ENCODE measurements at places on chromosomes 6 and 20.

GRCh38 chr6:170429450-170429849, 122.9 kb downstream of the FAM120B start:
- no peaks in the 10 kb centered on the region for H3K36me3 ChIP-seq
- peaks cover 7% of the 10 kb centered on the region for H3K27me3 ChIP-seq
- H3K27ac ChIP-seq: no peak overlapping the region
- DNase-seq: peak; percentile 61
- H3K4me3 ChIP-seq: no peak overlapping the region

GRCh38 chr6:76166874-76167273, 94.4 kb upstream of the IMPG1 start:
- H3K4me1 ChIP-seq: no peaks in the 10 kb centered on the region
- no peaks in the 10 kb centered on the region for H3K36me3 ChIP-seq
- no peaks in the 10 kb centered on the region for H3K27me3 ChIP-seq
- no peak overlapping the region for H3K27ac ChIP-seq

GRCh38 chr6:53461696-53462095, 83.2 kb downstream of the GCLC start:
- no peak for DNase-seq
- no peaks in the 10 kb centered on the region for H3K4me1 ChIP-seq
- no peaks in the 10 kb centered on the region for H3K36me3 ChIP-seq
- H3K4me3 ChIP-seq: no peak overlapping the region
- no peak overlapping the region for H3K27ac ChIP-seq

- H3K4me1 ChIP-seq: no peaks in the 10 kb centered on the region
- no peak overlapping the region for H3K27ac ChIP-seq
- no peaks in the 10 kb centered on the region for H3K36me3 ChIP-seq
- H3K27me3 ChIP-seq: no peaks in the 10 kb centered on the region
Measured at GRCh38 chr6:119270545-119270944, 79.0 kb downstream of the MAN1A1 start.

DNA sequence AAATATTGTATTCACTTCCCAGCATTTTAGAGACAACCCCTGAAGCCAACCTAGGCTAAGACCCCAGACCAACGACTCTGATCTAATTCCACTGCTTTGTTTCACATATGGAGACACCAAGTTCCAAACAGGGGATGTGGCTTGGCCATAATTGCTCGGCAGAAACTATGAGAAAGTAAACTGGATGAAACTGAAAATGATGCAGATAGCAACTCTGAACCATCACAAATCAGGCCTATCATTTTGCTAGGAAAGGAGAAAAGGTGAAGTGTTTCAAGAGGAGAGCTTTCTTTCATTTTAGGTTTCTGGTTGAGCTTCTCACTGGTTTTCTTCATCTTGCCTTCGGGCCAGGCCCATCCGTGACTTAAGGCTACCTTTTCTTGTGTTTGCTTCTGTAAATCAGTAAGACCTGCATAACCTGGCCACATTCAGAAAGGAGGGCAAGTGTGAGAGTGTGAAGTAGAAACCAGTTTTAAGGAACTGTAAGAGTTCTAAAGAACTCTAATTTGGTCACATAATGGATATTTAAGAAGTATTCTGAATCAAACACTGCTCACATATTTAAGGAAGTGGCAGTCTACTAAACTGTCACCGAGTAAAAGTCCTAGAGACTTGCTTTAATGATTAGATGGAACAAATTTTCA, 105.8 kb downstream of the BACH2 start:
- H3K27me3 ChIP-seq: no peaks in the 10 kb centered on the region
- no peak for DNase-seq
- no peaks in the 10 kb centered on the region for H3K36me3 ChIP-seq
- no peak overlapping the region for H3K27ac ChIP-seq
- H3K4me3 ChIP-seq: no peak overlapping the region

DNA sequence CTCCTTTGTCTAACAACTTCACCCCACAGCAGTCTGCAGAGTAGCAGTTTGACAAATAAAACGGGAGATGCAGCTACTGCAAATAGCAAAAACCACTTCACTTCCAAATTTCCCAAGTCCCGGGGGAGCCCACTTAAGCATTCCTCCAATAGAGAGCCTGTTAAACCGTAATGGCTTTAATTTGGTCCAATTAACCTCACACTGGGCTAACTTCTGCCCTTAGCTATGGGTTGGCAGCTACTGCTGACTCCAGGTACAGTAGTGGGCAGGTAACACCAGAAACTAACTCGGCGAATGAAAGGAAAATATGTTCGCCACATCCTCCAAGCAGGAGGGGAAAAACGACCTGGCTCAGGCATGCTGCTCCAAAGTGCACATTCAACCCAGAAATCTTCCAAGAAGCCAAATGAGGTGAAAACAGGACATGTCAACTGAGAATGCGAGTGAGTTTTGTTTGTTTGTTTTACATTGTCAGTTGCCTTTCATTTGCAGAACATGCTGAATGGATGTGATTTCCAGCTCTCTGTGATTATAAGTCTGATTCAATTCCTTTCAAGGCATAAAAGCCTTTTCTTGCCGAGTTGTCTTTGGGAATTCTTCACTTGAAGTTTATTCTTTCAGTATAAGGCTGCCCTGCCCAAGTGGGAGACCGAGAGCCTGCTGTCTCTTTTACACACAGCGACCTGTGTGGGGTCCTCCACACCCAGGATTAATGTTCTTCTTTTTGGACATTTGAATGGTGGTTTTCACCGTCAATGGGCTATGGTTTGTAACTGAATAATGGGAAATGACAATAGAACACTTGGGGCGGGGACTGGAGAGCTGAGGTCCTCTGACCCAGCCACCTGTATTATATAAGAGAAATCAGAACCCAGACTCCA, 117.3 kb upstream of the ARMC2 start:
- no peaks in the 10 kb centered on the region for H3K36me3 ChIP-seq
- peak; percentile 43 for DNase-seq
- no peak overlapping the region for H3K4me3 ChIP-seq
- peaks cover 4% of the 10 kb centered on the region for H3K4me1 ChIP-seq

DNA sequence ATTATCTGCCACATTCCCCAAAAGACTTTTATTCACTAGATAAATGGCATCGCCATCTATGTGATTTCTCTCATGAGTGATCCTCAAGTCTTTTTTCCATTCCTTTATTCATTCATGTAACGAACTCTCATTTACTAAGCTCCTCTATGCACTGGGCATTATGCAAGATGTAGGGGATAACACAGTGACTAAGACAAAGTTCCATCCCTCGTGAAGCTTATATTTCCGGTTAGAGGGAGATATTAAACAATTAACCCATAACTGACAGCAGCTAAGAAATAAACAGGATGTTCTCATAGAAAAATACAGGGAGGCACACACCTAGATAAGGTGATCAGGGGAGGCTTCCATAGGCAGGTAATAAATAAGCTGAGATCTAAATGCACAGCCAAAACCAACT, 17.2 kb upstream of the PREX1 start:
- no peak for DNase-seq
- H3K27me3 ChIP-seq: no peaks in the 10 kb centered on the region
- H3K4me3 ChIP-seq: no peak overlapping the region
- H3K4me1 ChIP-seq: peaks cover 10% of the 10 kb centered on the region
- no peaks in the 10 kb centered on the region for H3K36me3 ChIP-seq
- H3K27ac ChIP-seq: no peak overlapping the region

DNA sequence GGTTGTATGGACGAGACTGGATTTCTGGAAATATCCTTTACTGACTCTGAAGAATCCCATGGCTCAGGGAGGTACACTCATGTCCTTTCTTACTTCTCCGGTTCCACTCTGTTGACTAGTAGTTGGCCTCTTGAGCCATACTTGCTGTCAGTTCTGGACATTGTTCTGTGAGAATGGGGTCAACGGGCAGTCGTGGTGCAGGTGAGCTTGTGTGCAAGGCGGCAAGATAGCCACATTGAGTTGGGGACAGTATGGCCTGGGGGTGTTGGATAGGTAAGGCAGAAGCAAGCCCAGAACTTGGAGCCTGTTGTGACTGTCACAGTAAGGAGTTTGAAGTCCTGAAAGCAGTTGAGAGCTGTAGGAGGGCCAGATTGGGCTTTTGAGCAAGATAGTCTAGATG, 13.5 kb upstream of the SLC22A1 start:
- peaks cover 51% of the 10 kb centered on the region for H3K36me3 ChIP-seq
- H3K27me3 ChIP-seq: no peaks in the 10 kb centered on the region
- H3K27ac ChIP-seq: no peak overlapping the region
- no peak overlapping the region for H3K4me3 ChIP-seq

DNA sequence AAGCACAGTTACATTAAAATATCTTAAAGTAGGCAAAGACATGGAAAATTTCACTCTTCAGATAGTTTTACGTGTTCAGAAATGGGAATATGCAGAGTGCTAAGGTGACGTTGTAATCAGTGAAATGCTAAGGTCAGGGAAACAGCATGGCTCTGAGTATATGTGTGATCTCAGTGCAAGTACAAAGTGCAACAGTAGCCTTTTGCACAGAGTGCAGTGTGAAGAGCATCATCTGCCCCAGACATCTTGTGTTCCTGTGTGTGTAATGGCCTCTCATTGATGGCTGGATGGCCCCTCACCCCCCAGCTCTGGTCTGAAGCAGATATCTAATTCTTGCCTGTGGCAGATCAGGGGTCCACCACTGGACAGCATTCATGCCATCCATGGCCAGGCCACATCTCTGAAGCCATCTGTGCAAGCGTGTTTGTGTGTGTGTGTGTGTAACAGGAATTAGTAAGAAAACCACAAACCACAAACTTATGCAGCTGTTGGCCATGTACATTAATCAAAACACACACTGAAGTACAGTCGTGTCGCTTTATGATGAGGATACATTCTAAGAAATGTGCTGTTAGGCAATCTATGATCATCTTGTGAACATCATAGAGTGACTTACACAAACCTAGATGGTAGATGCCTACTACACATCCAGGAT, 165.1 kb downstream of the RALGAPA2 start:
- no peaks in the 10 kb centered on the region for H3K27me3 ChIP-seq
- no peak overlapping the region for H3K27ac ChIP-seq
- peaks cover 3% of the 10 kb centered on the region for H3K36me3 ChIP-seq
- no peaks in the 10 kb centered on the region for H3K4me1 ChIP-seq

- DNase-seq: peak; percentile 90
- peaks cover 66% of the 10 kb centered on the region for H3K36me3 ChIP-seq
- peak overlapping the region; percentile 87 for H3K27ac ChIP-seq
Measured at GRCh38 chr6:32081168-32081990, 27.8 kb downstream of the TNXB start.

GRCh38 chr6:169439710-169440109, 186.1 kb upstream of the THBS2 start:
- no peaks in the 10 kb centered on the region for H3K36me3 ChIP-seq
- no peak for DNase-seq
- no peak overlapping the region for H3K4me3 ChIP-seq
- no peak overlapping the region for H3K27ac ChIP-seq

DNA sequence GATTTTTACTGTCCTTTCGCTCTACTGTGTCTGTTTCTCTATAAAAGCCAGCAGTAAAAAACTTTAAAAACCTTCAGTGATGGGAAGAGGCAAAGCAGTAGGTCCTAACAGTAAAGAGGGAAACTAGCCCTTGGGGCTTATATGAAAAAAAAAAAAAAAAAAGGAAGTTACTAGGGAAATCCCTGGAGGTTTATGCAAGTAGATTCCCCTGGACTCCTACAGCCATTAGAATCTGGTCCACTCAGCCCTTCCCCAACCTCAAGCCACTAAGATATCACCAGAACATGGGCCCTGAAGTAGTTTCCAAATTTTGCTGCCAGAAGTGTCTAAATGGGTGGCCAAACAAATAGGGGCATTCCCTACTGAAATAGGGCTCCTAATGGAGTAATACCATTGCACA, 70.5 kb upstream of the HINT3 start:
- H3K27ac ChIP-seq: no peak overlapping the region
- DNase-seq: no peak
- no peak overlapping the region for H3K4me3 ChIP-seq
- H3K27me3 ChIP-seq: no peaks in the 10 kb centered on the region

GRCh38 chr6:142395266-142395665, 93.5 kb downstream of the ADGRG6 start:
- H3K27me3 ChIP-seq: no peaks in the 10 kb centered on the region
- H3K4me3 ChIP-seq: no peak overlapping the region
- DNase-seq: no peak
- H3K4me1 ChIP-seq: no peaks in the 10 kb centered on the region
- no peak overlapping the region for H3K27ac ChIP-seq
- no peaks in the 10 kb centered on the region for H3K36me3 ChIP-seq

GRCh38 chr6:13413900-13414555, 73.4 kb downstream of the GFOD1 start:
- no peaks in the 10 kb centered on the region for H3K27me3 ChIP-seq
- DNase-seq: no peak
- peaks cover 12% of the 10 kb centered on the region for H3K4me1 ChIP-seq
- H3K36me3 ChIP-seq: no peaks in the 10 kb centered on the region

GRCh38 chr6:36309203-36309602, 27.5 kb downstream of the BNIP5 start:
- peaks cover 21% of the 10 kb centered on the region for H3K27me3 ChIP-seq
- no peaks in the 10 kb centered on the region for H3K36me3 ChIP-seq
- no peak for DNase-seq
- H3K27ac ChIP-seq: no peak overlapping the region
- peaks cover 7% of the 10 kb centered on the region for H3K4me1 ChIP-seq

- no peak overlapping the region for H3K27ac ChIP-seq
- no peaks in the 10 kb centered on the region for H3K36me3 ChIP-seq
- no peak overlapping the region for H3K4me3 ChIP-seq
- DNase-seq: no peak
- H3K27me3 ChIP-seq: no peaks in the 10 kb centered on the region
Measured at GRCh38 chr6:71028877-71029252, 72.0 kb upstream of the B3GAT2 start.

GRCh38 chr6:151254451-151255081, 14.8 kb downstream of the AKAP12 start:
- no peaks in the 10 kb centered on the region for H3K36me3 ChIP-seq
- H3K27ac ChIP-seq: no peak overlapping the region
- no peaks in the 10 kb centered on the region for H3K27me3 ChIP-seq
- H3K4me1 ChIP-seq: peaks cover 10% of the 10 kb centered on the region

GRCh38 chr6:134198093-134198492, 119.8 kb downstream of the SGK1 start:
- no peak for DNase-seq
- H3K4me3 ChIP-seq: no peak overlapping the region
- H3K27me3 ChIP-seq: no peaks in the 10 kb centered on the region

DNA sequence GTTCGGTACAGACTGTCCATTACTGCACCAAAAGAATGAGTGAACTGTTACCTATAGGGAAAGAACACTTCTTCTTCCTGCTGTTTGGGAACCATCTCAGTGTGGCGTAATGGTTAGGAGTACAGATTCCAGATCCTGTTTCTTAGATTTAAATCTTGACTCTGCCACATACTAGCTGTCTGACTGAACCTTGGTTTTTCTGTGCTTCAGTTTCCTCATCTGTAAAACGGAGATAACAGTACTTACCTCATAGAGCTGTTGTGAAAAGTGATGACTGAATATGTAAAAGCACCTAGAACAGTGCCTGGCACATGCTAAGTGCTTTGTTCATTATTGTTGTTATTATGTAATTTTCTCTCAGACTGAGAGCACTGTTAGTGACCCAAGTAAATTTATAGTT, 39.8 kb downstream of the STX11 start:
- H3K36me3 ChIP-seq: peaks cover 14% of the 10 kb centered on the region
- no peak for DNase-seq
- H3K27me3 ChIP-seq: no peaks in the 10 kb centered on the region
- H3K4me1 ChIP-seq: peaks cover 3% of the 10 kb centered on the region
- H3K27ac ChIP-seq: peak overlapping the region; percentile 45
